A673 (cell line): ENCODE measurements at places on chromosomes 2 and 18.

DNA sequence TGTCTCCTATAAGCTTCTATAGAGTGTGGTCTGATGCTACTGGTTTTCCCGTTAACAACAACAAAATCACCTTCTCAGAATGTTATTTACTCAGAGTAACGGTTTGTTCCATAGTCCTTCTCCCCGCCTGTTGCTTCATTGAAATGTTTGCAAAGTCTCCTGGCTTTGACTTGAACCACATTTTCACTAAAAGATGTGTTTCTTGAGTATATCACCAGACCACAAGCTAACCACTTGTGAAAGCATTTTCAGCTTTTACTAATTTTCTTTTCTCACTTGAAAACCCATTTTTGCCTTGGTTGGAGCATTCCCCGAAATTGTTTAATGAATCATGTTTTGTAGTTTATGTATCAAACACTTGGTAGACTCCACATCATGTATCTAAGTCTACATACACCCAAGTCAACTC is 121.2 kb downstream of the DPP4 start:
- no peak for DNase-seq

- DNase-seq: no peak
Observed at GRCh38 chr2:230658877-230659652, 53.6 kb upstream of the CAB39 start.

GRCh38 chr18:32308493-32309120 is 118.8 kb downstream of the MEP1B start:
- DNase-seq: peak; percentile 90

- DNase-seq: no peak
Observed at GRCh38 chr2:2757764-2758163, 426.7 kb upstream of the MYT1L start.

DNA sequence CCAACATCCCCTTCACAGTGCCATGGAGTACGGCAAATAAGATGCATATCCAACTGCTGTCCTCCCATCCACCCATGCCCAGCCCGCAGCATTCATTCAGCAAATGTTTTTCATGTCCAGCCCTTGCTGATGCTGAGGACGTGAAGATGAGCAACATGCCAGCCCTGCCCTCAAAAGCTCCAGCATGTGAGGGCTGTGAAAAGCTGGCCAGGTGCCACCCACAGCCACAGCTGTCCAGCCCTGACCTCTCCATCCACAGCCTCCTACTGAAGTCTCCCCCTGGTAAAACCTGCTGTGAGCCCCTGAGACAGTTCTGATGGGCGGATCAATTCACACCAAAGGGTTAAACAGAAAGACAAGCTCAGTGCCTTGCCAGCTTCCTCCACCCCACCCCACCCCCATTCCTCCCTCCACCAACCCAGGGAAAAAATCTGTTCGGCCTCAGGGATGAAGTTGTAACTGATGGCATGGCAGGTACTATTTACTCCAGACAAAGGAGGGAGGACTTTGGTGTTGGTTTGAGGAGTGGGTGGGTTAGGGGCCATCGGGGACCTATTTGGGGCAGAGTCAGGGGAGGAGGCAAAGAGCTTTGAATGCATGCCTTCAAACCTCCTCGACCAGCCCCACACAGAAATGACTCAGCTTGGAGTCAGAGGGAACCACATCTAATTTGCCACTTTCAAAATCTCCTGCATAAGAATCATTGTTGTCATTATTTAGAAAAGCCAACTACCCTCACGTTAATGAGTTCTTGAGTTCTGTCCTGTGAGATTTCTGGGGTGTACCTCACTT is 4.3 kb downstream of the ZBTB7C start:
- DNase-seq: no peak

DNA sequence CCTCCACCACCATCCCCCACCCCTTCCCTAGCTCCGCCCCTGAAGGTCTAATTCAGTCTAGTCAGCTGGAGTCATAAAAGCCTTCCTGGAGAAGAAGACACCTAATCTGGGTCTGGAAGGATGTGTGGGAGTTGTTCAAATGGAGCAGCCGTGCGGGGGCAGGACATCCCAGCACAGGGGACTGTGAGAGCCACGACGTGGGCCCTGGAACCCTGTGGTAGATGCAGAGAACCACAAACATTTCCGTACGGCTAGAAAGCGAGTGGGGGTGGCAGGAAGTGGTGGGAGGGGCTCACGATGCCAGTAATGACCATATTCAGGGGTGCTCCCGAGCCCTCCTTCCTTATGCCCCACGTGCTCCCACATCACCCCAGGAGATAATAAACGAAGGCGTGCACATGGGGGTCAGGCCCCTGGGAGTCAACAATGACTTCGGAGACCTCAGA is 20.9 kb upstream of the COL6A3 start:
- DNase-seq: peak; percentile 73

DNA sequence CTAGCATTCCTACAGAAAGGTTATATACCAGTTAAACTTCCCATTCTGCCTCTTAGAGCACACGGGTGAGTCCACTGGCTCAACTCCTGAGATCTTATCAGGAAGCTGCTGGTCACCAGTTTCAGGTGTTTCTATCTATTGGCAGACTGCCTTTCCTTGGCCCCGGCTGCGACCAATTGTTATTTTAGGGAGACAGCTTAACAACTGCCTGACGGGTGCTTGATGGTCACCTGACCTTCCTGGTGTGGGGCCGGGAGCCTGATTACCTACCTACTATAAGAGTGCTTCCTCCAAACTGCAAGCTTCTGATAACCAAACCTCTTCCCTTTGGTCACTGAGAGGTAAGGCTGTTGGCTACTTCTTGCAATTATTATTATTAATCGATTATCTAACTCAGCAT is 122.1 kb upstream of the XIRP2 start:
- no peak for DNase-seq

DNA sequence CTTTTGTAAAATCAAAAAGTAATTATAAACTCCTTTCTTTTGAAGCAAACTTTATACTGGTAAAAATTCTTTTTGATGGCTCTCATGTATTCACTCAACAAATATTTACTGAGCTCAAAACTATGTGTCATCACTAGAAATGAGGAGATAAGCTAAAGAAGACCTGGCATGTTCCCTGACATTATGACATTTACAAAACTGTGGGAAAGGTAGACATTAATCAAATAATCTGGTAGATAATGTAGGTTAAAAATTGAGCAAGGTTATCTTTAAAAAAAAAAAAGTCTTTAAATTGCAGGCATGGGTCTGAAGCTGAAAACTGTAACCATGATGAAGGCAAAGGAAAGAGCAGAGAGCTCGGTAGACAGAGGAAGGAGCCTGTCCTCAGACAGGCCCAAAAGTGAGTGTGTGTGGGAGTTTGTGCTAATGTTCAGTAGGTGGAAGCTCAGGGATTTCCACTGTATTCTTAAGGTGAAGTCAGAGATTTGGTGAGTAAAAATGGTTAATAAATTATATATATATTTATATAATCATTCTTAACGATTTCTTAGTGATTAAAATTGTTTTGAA is 612.9 kb downstream of the LRP1B start:
- DNase-seq: no peak

DNA sequence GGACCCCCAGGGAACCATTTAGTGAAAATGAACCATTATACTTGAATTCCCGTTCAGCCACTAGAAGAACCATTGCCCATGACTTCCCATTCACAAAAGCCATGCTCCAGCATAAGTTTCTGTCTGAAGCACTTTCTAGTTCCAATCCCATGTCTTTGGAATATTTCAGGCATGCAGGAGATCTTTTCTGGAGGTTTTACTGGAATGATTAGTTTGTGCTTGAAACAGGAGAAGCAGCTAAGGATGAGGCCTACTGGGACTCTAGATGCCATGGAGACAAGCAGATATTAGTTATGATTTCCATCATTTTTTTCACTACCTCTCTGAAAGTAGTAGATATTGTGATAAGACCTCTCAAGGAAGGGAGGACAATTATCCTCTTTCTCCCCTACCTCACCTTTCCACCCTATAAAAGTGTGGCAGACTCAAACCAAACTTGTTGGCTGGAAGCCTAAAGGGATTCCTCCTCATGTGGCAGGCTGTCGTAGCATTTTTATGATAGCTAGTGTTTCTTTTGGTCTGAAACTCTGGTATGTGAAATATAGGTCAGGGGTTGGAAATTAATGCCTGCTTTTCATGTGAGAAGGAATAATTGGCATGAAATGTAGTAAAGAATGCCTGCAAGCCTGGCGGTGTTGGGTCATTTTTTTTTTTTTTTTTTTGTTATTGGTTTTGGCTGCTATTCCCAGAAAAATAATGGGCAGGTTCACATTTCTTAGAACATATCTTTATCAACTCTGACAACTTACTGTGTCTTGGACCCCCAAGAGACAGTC is 29.3 kb upstream of the MMADHC start:
- no peak for DNase-seq

GRCh38 chr18:44453505-44453904 is 227.2 kb upstream of the SETBP1 start:
- DNase-seq: no peak

- no peak for DNase-seq
Observed at GRCh38 chr2:212213191-212213590, 325.4 kb downstream of the ERBB4 start.

GRCh38 chr2:69285379-69285894 is 101.6 kb downstream of the GFPT1 start:
- no peak for DNase-seq

GRCh38 chr2:182559623-182560022 is 132.8 kb upstream of the PDE1A start:
- no peak for DNase-seq

- no peak for DNase-seq
Observed at GRCh38 chr2:168584911-168585310, 128.8 kb downstream of the CERS6 start.

- DNase-seq: no peak
Observed at GRCh38 chr2:236238751-236239150, 25.5 kb downstream of the ASB18 start.

DNA sequence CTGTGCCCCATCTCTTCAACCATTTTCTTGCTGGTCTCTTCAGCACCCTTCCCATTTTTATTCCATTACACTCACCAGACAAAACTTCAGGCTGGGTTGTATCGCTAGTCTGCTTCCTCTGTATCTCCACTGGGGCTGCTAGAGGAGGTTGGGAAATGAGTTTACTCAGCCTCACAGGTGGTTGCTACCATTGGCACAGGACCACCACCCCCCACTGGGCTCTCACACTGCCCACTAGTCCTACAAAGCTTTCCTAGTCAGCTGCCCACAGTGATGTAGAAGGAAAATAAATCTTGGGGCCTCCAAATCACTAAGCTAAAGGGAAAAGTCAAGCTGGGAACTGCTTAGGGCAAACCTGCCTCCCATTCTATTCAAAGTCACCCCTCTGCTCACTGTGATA is 12.3 kb upstream of the IL1B start:
- no peak for DNase-seq

DNA sequence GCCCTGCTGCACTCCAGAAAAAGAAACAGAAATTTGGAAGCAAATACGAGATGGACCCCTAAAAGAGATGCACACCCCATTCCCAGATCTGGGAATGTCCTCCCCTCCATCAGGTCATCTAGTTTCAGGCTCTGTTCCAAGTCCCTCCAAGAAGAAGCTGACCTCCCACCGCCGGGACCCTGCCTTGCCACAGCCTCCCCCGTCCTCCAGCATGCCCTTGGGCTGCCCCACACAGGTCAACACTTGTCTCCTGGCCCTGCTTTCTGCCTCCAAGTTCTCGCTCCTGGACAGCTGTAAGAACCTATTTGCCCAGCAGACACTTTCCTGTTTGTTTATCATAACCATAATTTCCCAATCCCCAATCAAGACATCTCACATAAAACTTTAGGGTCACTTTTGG is 2.0 kb downstream of the ASPRV1 start:
- no peak for DNase-seq

- no peak for DNase-seq
Observed at GRCh38 chr18:69992776-69993175, 45.1 kb upstream of the CD226 start.

DNA sequence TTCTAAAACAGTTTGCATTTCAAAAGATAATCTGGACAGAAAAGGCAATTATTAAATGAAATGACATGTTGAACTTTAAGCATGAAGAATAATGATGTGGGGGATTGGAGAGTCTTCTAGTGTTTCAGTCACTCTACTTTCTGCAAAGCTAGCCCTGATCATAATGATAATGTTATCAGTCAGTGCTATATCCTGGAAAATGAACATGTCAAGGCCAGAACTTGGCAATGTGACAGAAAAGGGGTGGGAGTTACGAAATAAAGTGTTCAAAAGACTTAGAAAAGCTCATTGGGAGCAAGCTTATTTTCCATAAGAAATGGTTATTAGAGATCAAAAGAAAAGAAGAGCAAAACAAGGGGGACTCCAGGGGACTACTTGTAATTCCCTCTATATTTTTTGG is 288.5 kb upstream of the SLC8A1 start:
- no peak for DNase-seq

- no peak for DNase-seq
Observed at GRCh38 chr2:105781274-105781978, 36.7 kb downstream of the NCK2 start.

GRCh38 chr2:53740170-53740569 is 27.4 kb upstream of the CHAC2 start:
- peak; percentile 50 for DNase-seq

GRCh38 chr2:223523551-223524001 is 78.6 kb downstream of the SCG2 start:
- DNase-seq: peak; percentile 11

GRCh38 chr2:233418761-233419546 is 64.7 kb downstream of the DGKD start:
- DNase-seq: no peak

GRCh38 chr2:21103274-21103891 is 20.4 kb upstream of the TDRD15 start:
- DNase-seq: no peak

- DNase-seq: no peak
Observed at GRCh38 chr2:137809837-137810236, 154.4 kb upstream of the HNMT start.

DNA sequence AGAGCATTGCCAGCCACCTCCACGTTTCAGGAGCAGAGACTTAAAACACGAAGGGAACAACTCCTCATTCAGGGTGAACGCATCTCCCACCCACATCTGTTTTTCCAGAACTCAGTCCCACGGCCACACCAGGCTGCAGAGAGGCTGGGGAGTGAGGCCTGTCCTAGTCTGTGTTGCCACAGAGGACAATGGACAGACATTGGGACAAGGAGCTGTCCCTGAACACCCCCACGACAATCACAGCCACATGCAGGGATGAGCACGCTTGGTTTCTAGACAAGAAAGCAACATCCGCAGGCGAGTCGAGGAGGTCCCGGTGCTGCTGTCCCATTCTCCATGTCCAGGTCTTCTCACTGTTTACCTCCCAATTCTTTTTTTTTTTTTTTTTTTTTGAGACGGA is 167.4 kb downstream of the EIPR1 start:
- no peak for DNase-seq

- DNase-seq: no peak
Observed at GRCh38 chr2:105070010-105070865, 32.4 kb downstream of the MRPS9 start.

- DNase-seq: no peak
Observed at GRCh38 chr2:96789245-96789617, 26.8 kb upstream of the CNNM3 start.
